ENCODE measurements at places on chromosomes 5 and 9.

DNA sequence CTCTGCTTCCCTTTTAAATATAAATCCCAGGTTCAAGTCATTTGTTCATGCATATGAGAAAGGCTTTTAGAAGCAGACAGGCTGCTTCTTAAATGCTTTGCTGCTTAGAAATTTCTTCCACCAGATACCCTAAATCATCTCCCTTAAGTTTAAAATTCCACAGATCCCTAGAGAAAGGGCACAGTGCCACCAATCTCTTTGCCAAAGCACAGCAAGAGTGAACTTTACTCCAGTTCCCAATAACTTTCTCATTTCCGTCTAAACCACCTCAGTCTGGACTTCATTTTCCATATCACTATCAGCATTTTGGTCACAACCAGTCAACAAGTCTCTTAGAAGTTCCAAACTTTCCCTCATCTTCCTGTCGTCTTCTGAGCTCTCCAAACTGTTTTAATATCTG, 679.8 kb upstream of the FTMT start:
- no peaks in the 10 kb centered on the region for H3K27me3 ChIP-seq
- H3K27ac ChIP-seq = no peak overlapping the region
- no peaks in the 10 kb centered on the region for H3K4me1 ChIP-seq
- H3K36me3 ChIP-seq = no peaks in the 10 kb centered on the region

DNA sequence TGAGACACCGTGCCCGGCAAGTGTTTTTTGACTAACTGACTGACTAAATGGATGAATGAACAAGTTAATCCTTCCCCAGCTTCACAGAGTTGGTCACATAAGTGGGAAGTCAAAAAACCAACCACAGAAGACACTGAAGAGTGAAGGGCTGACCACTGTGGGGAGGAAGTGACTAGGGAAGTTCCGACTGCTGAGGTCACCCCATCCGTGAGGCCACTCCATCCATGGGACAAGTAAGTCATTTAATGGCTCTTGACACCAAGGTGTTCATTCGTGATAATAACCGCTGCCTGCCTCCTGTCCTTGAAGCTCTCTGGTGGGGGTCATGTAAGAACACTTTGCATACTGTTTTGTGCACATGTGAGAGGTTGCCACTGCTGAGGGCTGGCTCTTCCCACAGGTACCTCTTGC, 22.2 kb upstream of the CXCL14 start:
- H3K27me3 ChIP-seq = peaks cover 9% of the 10 kb centered on the region
- no peaks in the 10 kb centered on the region for H3K4me1 ChIP-seq
- H3K36me3 ChIP-seq = no peaks in the 10 kb centered on the region
- no peak overlapping the region for H3K27ac ChIP-seq

DNA sequence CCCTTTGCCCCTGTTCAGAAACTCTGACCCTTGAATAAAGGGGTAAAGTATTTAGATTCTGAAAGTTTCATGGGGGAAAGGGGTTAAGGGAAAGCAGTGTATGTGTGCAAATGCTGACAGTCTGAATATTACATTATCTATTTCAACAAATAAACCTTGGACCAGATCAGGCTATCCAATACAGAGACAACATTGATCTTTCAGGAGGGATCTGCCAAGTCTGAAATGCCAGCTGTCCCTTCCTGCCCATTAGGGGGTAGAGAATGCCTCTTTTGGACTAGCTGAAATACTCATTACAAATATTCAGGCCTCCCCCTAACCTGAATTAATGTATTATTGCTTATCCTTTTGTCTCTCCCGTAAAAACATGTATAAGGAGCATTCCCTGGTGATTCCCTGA, 219.5 kb downstream of the NR3C1 start:
- H3K4me3 ChIP-seq = no peak overlapping the region
- H3K27me3 ChIP-seq = no peaks in the 10 kb centered on the region
- DNase-seq = no peak
- peaks cover 9% of the 10 kb centered on the region for H3K36me3 ChIP-seq
- H3K4me1 ChIP-seq = peaks cover 23% of the 10 kb centered on the region
- H3K27ac ChIP-seq = no peak overlapping the region

- no peaks in the 10 kb centered on the region for H3K27me3 ChIP-seq
- H3K36me3 ChIP-seq = no peaks in the 10 kb centered on the region
- no peak overlapping the region for H3K27ac ChIP-seq
- H3K4me1 ChIP-seq = no peaks in the 10 kb centered on the region
- DNase-seq = no peak
- no peak overlapping the region for H3K4me3 ChIP-seq
Observed at GRCh38 chr9:79201636-79202035, 370.1 kb upstream of the TLE4 start.

GRCh38 chr5:138706655-138707480, 46.4 kb upstream of the CTNNA1 start:
- H3K4me1 ChIP-seq = no peaks in the 10 kb centered on the region
- H3K36me3 ChIP-seq = no peaks in the 10 kb centered on the region
- H3K27me3 ChIP-seq = peaks cover 67% of the 10 kb centered on the region
- no peak overlapping the region for H3K27ac ChIP-seq
- no peak for DNase-seq
- no peak overlapping the region for H3K4me3 ChIP-seq

GRCh38 chr5:80318212-80318611, 1.6 kb upstream of the SPZ1 start:
- DNase-seq = no peak
- H3K4me1 ChIP-seq = no peaks in the 10 kb centered on the region
- H3K27me3 ChIP-seq = peaks cover 51% of the 10 kb centered on the region
- H3K36me3 ChIP-seq = no peaks in the 10 kb centered on the region
- H3K4me3 ChIP-seq = no peak overlapping the region
- no peak overlapping the region for H3K27ac ChIP-seq

- no peak overlapping the region for H3K27ac ChIP-seq
- H3K36me3 ChIP-seq = peaks cover 15% of the 10 kb centered on the region
- DNase-seq = no peak
- no peaks in the 10 kb centered on the region for H3K27me3 ChIP-seq
- H3K4me3 ChIP-seq = no peak overlapping the region
- peaks cover 5% of the 10 kb centered on the region for H3K4me1 ChIP-seq
Observed at GRCh38 chr9:112764344-112764743, 13.8 kb downstream of the SNX30 start.

GRCh38 chr5:148882332-148882731, 55.9 kb downstream of the ADRB2 start:
- no peak overlapping the region for H3K4me3 ChIP-seq
- DNase-seq = no peak
- H3K27me3 ChIP-seq = peaks cover 9% of the 10 kb centered on the region
- H3K27ac ChIP-seq = no peak overlapping the region

DNA sequence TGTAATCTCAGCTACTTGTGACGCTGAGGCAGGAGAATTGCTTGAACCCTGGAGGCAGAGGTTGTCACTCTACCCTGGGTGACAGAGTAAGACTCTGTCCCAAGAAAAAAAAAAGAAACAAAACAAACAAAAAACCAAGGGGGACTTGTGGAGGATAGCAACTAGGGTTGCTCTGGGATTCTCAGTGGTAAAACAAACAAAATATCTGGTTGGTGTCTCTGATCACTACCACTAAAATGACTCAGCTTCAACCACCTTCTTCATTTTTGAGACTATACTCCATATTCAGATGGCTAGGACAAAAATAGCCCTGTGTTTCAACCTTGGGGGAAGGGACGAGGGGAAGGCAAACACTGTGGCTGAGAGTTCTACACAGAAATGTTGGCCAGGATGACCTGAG, 110.3 kb downstream of the ARRDC3 start:
- peaks cover 17% of the 10 kb centered on the region for H3K4me1 ChIP-seq
- H3K27ac ChIP-seq = no peak overlapping the region
- no peaks in the 10 kb centered on the region for H3K36me3 ChIP-seq
- DNase-seq = no peak
- peaks cover 34% of the 10 kb centered on the region for H3K27me3 ChIP-seq

GRCh38 chr5:52779213-52779612, 8.5 kb upstream of the ITGA1 start:
- no peak overlapping the region for H3K4me3 ChIP-seq
- peaks cover 4% of the 10 kb centered on the region for H3K27me3 ChIP-seq
- no peak for DNase-seq

DNA sequence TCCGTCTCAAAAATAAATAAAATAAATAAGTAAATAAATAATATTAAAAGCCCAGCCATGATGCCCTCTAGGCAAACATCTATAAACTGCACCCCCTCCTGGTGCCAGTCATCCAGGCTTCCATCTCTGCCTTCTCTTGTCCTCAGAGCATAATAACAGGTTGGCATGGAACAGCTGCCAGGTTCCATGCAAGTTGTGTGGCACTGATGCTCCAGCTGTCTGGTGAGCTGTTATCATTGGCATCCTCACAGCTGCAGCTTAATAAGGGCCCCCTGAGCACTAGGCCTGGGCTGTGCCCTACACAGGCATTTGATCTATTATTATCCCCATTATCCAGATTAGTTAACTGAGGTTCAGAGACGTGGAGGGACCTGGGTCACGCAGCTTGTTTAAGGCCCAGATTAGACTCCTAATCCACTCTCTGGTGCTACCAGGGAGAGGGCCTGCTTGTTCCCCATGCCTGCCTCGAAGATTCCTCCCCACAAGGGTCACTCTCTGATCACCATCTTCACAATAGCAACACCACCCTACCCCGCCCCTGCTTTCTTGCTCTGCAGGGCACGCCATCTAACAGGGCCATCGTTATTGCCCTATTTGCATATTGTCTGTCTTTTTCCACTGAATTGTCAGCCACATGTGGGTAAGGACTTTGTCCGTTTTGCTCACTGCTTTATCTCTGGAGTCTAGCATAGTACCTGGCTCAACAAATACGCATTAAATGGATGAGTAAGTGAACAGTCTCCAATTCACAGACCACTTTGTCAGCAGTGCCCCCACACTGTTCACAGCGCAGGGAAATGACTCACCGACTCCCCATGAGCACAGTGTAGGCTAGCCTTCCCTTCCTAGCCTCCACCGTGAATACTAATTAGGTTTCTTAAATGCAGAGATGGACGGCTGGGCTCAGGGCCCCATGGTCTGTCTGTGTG, 1.5 kb upstream of the DNM1 start:
- no peak for DNase-seq
- peaks cover 50% of the 10 kb centered on the region for H3K27me3 ChIP-seq
- no peak overlapping the region for H3K4me3 ChIP-seq
- H3K4me1 ChIP-seq = peaks cover 10% of the 10 kb centered on the region
- H3K36me3 ChIP-seq = no peaks in the 10 kb centered on the region

DNA sequence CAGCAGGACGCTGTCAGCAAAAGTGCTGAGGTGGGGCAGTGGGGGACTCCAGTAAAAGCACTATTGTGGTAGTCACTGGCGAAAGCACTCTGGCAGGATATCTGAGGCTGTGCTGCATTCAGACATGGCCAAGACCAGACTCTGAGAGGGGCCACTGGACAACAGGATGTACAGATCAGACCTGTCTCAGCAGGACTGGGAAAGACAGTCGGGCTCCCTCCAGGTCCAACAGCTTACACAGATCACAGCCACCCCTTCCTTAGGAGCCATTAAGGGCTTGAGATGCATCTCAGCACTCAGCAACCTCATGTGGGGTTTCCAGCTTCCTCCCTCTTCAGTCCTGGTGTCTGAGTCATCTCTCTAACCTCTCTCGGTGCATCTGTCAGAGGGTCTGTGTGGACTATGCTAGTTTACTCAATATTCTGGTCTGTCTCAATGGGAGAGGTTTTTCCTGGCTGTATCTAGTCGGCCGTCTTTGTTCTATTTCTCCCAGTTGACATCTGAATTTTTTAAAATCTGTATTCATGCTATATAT, 154.5 kb downstream of the CWC27 start:
- no peaks in the 10 kb centered on the region for H3K27me3 ChIP-seq
- H3K4me3 ChIP-seq = no peak overlapping the region
- H3K4me1 ChIP-seq = peaks cover 2% of the 10 kb centered on the region
- DNase-seq = no peak

DNA sequence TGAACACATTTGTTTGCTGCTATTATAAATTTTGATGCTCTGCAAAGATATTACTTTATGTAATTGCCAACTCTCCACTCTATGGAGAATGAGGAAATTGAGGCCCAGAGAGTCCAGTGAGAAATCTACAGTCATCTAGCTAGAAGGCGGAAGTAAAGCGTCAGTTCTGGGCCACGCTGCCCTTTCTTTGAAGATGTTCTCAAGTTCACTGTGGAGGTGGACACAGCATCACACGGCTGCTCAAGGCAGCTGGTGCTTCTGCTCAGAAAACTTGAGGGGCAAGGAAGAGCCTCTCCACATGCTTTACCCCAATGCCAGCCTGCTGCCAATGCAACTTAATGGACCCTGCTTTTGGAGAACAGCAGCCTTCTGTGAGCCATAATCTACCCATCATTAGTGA, 96.3 kb downstream of the TTLL11 start:
- DNase-seq = no peak
- H3K4me3 ChIP-seq = no peak overlapping the region
- no peak overlapping the region for H3K27ac ChIP-seq
- no peaks in the 10 kb centered on the region for H3K27me3 ChIP-seq
- H3K4me1 ChIP-seq = no peaks in the 10 kb centered on the region

- H3K36me3 ChIP-seq = no peaks in the 10 kb centered on the region
- no peak overlapping the region for H3K27ac ChIP-seq
- no peak overlapping the region for H3K4me3 ChIP-seq
- DNase-seq = no peak
- H3K4me1 ChIP-seq = peaks cover 25% of the 10 kb centered on the region
Observed at GRCh38 chr5:81756016-81756415, 5.1 kb upstream of the SSBP2 start.

DNA sequence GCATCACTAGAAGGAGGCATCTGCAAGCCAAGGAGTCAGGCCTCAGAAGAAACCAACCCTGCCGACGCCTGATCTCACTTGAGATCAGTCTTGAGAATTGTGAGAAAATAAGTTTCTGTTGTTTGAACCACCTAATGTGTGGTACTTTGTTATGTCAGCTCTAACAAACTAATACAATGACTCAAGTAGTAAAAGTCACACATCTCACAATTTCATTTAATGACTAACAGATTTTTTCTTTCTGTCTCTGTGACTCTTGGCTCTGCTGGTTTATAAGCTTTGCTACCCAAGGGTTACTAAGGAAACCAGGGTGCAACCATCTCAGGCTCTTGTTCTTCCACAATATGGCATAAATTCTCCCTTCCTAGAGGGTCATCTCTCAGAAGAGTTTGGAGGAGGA, 315.8 kb upstream of the GRAMD2B start:
- no peaks in the 10 kb centered on the region for H3K4me1 ChIP-seq
- H3K4me3 ChIP-seq = no peak overlapping the region
- no peaks in the 10 kb centered on the region for H3K36me3 ChIP-seq
- no peaks in the 10 kb centered on the region for H3K27me3 ChIP-seq

GRCh38 chr5:170513856-170514525, 10.2 kb downstream of the KCNIP1 start:
- H3K4me1 ChIP-seq = no peaks in the 10 kb centered on the region
- no peaks in the 10 kb centered on the region for H3K36me3 ChIP-seq
- no peak overlapping the region for H3K27ac ChIP-seq

DNA sequence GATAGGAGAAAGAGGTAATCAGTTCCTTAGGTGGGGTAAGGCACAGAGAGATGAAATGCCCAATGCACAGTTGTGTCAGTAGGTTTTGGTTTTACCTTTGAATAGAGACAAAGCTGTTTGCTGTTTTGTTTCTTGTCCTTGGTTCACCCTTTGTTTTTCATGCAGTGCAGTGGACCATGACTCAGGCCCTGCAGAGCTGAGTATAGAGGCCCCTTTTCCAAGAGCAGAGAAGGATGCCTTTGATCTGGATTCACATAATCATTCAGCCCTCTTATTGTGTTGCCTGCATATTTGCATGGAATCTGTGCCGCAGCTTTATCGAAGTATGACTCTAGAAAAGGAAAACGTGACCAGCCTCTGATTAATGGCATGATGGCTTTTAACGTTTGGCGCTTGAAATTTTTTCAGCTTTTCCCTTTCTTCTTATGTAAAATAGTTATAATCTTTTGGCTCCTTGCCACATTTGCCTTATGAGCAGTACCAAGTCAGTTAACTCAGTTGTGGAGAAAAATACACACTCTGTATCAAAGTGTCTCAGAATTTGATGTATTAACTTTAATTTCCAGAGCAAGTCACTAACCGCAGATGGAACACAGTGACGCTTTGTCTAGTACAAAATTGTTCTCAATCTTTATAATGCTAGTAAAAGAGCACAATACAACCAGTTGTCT, 197.6 kb downstream of the KDM4C start:
- H3K27me3 ChIP-seq = no peaks in the 10 kb centered on the region
- no peak overlapping the region for H3K4me3 ChIP-seq
- peaks cover 11% of the 10 kb centered on the region for H3K36me3 ChIP-seq
- H3K4me1 ChIP-seq = peaks cover 8% of the 10 kb centered on the region
